ENCODE measurements at places on chromosomes 6 and 20. TPM values are rescaled to one million over a fixed set of nuclear protein-coding genes. Genes with fewer than 3 reads are reported as not detected.

BMP5 gene
- total RNA-seq: not detected

TP53TG5 gene
- total RNA-seq: not detected

SLC12A5 gene
- 0.49 TPM for total RNA-seq

MCCD1 gene
- total RNA-seq: not detected

ADAM33 gene
- total RNA-seq: not detected

BPIFB1 gene
- total RNA-seq: not detected

TCP11 gene
- total RNA-seq: not detected

TRIM38 gene
- total RNA-seq: 29.2 TPM
